Activated naive CD4-positive, alpha-beta T cell (primary cell): ENCODE measurements at places on chromosomes 6 and 20.

- DNase-seq: no peak
Measured at GRCh38 chr20:46808565-46808964, 86.1 kb upstream of the EYA2 start.

DNA sequence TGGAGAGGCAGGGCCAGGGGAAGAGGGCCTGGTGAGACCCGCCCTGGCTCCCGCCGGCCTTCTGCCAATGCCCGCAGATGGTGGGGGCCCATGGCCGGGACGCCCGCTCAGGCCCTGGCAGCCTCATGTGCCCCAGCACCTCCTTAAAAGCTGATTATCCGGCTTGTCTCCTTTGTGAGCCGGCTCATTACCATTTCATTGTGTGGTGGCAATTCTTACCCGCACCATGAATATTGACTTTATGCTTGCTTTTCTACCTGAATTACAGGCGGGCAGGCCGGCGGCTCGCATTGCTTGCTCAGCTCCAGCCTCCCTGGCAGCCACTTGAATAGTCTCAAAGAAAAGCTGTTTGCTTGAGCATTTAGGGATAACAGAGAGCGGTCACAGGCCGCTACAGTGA, 120.0 kb upstream of the JAG1 start:
- no peak for DNase-seq

GRCh38 chr6:140671926-140672325, 1297.5 kb upstream of the CITED2 start:
- DNase-seq: no peak

DNA sequence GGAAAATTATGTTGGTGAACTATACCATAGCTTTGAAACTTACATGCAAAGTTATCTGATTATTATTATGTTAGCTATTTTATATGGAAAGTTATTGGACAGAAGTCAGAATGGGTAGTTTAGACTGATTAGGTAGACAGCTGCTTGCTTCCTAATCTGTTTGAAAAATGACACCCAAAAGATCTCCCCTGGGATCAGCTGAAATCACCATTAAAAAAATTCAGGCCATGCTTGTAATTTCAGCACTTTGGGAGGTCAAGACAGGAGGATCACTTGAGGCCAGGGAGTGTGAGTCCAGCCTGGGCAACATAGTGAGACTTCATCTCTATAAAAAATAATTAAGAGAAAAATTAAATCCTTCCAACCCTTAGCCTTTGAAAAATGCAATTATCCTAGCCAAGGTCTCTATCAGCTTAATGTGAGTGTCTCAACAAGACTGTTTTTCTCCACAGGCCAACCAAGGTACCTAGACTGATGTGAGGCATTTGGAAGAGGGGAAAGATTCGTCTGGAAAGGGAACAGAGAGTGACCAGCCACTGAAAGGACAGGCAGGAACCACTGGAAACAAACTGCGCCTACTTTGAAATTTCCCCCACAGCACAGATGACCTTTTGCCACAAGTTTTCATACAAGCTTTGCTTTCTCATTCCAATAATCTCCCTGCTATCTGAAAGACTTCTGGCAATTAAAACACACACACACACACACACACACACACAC, 232.3 kb downstream of the GMPR start:
- no peak for DNase-seq

DNA sequence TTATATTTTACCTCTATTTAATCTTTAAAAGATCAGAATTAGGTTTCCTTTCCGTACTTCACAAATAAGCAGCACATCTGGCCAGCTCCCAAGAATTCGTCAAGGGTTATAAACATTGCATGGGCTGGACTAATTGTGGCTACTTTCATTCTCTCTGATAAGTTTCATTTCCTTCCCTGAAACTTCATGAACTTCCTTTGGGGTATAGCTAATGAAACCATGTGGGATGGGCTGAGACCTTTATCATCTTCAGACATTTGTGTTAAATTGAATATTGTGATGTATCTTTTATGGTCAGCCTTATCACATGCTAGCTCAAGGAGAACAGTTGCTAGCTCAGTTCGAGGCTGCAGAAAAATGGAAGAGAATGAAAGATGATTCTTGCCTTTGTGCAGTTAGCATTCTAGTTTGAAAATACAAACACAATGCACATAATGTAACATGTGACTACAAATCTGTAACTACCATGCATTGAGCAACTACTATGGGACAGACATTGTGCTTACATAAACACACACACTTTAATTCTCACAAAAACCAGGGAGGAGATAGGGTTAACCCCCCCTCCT, 1.7 kb upstream of the GMPR start:
- no peak for DNase-seq

- no peak for DNase-seq
Measured at GRCh38 chr20:61868006-61868405, 197.7 kb downstream of the TAF4 start.
